Large intestine (tissue), 12 donors: ENCODE measurements at places on chromosomes 1 and 21.

- no peak for DNase-seq
These were observed 69.6 kb upstream of the BARHL2 start for GRCh38 chr1:90786709-90787108.

GRCh38 chr1:18907917-18908845, 5.8 kb upstream of the ALDH4A1 start:
- no peak for DNase-seq

- no peak for DNase-seq
These were observed 45.2 kb downstream of the EPRS1 start for GRCh38 chr1:220001095-220001501.

- no peak for DNase-seq
These were observed 310.9 kb downstream of the MATN1 start for GRCh38 chr1:30412241-30413110.

GRCh38 chr1:58924016-58924565, 140.2 kb upstream of the JUN start:
- no peak for DNase-seq

- no peak for DNase-seq
These were observed 66.9 kb downstream of the NFIA start for GRCh38 chr1:61149010-61149860.

DNA sequence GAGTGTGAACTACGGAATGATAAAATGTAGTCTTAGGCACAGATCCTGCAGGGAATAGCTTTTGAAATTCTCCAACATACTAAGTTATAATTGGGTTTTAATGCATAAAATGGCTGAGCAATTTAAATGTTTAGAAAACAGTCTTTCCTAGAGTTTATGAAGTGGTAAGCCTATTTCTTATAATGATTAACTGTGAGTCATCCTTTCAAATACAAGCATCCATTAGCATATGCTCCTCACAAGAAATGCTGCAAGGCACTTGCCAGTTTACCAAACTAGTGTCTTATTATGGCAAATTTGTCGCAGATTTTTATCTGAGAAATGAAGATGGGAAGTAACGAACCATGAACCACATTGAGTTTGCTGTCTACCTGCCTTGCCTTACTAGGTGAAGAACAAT, 101.3 kb upstream of the ESRRG start:
- DNase-seq: no peak

DNA sequence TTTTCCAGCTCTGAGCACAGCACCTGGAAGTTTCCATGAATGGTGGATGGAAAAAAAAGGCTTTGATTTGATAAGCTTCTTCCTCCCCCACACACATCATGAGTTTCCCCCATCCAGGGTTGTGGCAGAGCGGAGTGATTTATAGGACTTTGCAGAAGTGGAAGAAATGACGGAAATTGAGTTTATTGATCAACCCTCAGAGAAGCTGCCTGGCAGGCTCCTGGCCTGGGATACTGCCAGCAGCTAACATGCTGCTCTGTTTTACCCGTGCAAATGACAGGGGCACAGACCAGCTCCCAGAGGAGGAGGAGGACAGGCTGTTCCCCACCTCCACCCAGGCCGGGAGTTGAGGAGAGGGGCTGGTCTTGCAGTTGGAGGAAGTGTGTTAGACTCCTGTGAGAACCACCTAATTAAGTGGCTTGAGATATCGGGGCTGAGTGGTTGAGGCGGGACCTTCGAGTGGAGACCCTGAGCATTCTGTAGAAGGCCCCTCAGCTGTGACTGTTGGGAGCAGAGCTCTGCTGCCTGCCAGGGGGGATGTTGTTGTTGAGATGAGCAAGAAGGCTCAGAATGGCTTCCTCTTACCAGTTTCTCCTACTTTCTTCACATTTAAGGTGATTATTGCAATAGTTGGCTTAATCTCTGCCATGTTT, 21.8 kb downstream of the ADORA1 start:
- DNase-seq: no peak

DNA sequence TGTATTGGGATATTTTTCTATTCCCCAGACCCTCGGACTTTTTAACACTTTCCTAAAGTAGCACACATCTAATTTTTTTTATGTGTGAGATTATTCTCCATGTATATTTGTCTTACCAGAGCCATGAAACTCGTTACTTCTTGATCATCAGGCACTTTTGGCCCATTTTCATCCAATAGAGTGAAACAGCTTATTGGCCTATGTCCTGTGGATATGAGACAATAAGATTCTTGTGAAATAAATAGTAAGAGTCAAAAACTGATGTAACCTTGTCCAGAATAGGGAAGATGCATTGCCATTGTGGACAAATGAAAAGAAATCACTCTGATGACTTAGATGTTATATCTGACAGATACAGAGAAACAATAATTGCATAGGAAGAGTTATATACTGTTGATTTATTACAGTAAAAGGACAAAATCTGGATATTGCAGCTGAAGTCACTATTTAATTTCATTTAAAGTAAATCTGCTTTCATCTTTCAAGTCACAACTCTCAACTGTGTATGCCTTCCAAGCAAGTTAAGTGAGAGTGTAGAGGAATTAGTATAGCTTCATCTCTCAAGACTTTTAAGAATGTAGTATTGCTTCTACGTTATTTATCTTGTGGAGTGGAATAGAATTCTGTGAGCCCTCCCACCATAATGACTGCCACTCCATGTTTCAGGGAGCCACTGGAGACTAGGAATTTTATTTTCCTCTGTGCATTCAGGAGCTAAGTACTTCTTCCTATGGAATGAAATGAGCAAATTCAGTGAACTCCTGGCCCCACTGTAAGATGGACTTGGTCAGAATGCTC, 86.9 kb downstream of the ADAMTS1 start:
- no peak for DNase-seq

GRCh38 chr1:50490640-50491039, 67.4 kb upstream of the DMRTA2 start:
- no peak for DNase-seq

DNA sequence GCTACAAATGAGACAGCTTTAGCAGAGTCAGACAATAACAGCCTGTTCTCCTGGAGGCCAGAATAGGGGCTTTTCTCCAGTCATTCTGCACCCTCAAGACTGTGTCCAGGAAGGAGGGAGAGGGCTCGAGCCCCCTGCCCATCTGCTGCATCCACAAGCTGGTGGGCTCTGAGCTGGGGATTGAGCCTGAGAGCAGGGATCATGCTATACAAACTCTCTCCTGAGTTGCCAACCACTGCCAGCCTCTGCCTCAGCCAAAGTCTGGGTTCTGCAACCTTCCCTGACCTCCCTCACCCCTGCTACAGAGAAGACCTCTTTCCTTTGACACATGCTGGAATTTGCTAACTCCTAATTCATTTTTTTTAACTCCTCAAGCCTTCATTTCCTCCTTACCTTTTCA, 14.8 kb upstream of the PPM1J start:
- no peak for DNase-seq

DNA sequence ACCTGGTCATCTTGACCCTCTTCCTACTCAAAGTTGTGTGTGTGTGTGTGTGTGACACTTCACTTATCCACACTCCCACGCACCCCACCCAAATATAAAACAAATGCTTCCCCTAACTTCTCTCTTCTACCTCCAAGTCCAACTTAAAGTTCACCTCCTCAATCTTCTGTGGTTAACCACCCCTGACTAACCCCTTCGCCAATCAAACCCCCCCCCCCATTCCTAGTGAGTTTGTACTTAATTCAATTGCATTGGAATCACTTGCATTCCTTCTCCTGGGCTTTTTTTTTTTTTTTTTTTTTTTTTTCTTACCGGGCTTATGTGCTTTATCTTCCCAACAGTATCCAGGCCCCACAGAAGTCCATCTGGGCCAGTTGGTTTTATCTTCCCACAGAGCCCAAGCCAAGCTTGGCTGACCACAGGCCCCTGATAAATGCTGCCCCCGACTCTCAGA, 78.4 kb downstream of the CD58 start:
- DNase-seq: no peak

GRCh38 chr1:188367661-188368060, 1538.9 kb downstream of the PLA2G4A start:
- peak; percentile 68 for DNase-seq

GRCh38 chr21:32036756-32037155, 163.9 kb downstream of the HUNK start:
- DNase-seq: no peak

GRCh38 chr1:157455318-157455717, 97.0 kb downstream of the FCRL5 start:
- DNase-seq: no peak

GRCh38 chr1:29237852-29238619, 1.7 kb downstream of the PTPRU start:
- DNase-seq: peak; percentile 68

DNA sequence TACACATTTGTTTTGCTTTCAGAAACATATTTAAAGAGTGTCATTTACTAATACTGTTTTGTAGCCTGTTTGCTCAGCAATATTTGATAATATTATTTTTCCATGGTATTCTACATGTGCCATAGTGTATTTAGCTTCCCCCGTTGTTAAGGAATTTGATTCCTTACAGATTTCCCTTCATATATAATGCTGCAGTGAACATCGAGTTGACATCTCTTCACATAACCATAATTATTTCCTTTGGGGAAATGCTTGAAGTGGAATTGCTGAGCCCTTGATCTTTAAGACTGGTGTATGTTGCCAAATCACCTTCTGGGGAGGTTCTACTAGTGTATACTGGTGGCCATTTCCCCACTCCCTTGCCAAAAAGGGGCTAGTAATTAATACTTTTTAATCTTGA, 42.6 kb downstream of the FAM163A start:
- DNase-seq: no peak
